ENCODE measurements at places on chromosomes 4 and X. TPM values are rescaled to one million over a fixed set of nuclear protein-coding genes. Genes with fewer than 3 reads are reported as not detected.

Gene PAGE2
- not detected for total RNA-seq

Gene GPR82
- not detected for total RNA-seq

Gene USP11
- total RNA-seq, result 23.8 TPM

Gene ZIC3
- not detected for total RNA-seq

Gene ZNF518B
- total RNA-seq, result 8.8 TPM

Gene RPL36A
- 752 TPM for total RNA-seq

Gene ZAR1
- total RNA-seq, result not detected

Gene PF4V1
- not detected for total RNA-seq

Gene TEX13D
- total RNA-seq, result not detected

Gene AREG
- total RNA-seq, result 17.1 TPM

Gene AFM
- not detected for total RNA-seq

Gene KIAA1210
- not detected for total RNA-seq

Gene ADH6
- total RNA-seq, result not detected

Gene CT83
- not detected for total RNA-seq

Gene BANK1
- total RNA-seq, result 1.1 TPM

Gene F8A2
- total RNA-seq, result not detected

Gene TMEM144
- total RNA-seq, result 58.2 TPM

Gene TECRL
- total RNA-seq, result not detected

Gene SSX1
- total RNA-seq, result not detected

Gene CXCR3
- not detected for total RNA-seq

Gene GLOD5
- not detected for total RNA-seq

Gene PGRMC2
- total RNA-seq, result 79.4 TPM

Gene LRCH2
- 12.8 TPM for total RNA-seq

Gene TCEAL2
- 2.6 TPM for total RNA-seq

Gene QRFPR
- not detected for total RNA-seq

Gene C1QTNF7
- 5.8 TPM for total RNA-seq

Gene CLCN4
- total RNA-seq, result 2.7 TPM

Gene AMOT
- 8.5 TPM for total RNA-seq

Gene RRH
- not detected for total RNA-seq

Gene FOXP3
- not detected for total RNA-seq

Gene CFAP99
- not detected for total RNA-seq

Gene PABPC1L2B
- not detected for total RNA-seq

Gene BEX5
- total RNA-seq, result 21.9 TPM

Gene SH3BGRL
- 72.6 TPM for total RNA-seq

Gene DSPP
- not detected for total RNA-seq

Gene SNCA
- total RNA-seq, result 20.0 TPM

Gene CENPVL2
- total RNA-seq, result not detected

Measured in stomach (tissue), 19 donors.